A549 treated with RU486 at 1 μM for 4 hours (cell line): ENCODE measurements at places on chromosomes 12 and 14. TPM values are rescaled to one million over a fixed set of nuclear protein-coding genes. Genes with fewer than 3 reads are reported as not detected.

CFAP251 gene
- 0.85 to 1.7 TPM (median 0.95 TPM) in 5 replicates for total RNA-seq

TTC6 gene
- total RNA-seq, result 0.11 to 0.54 TPM (median 0.44 TPM) in 5 replicates

ANKS1B gene
- 0.13 to 0.73 TPM (median 0.46 TPM) in 5 replicates for total RNA-seq

RIMBP2 gene
- 0.06 TPM in 1 of 5 replicates, not detected in the others for total RNA-seq

NAP1L1 gene
- 478 to 690 TPM (median 662 TPM) in 5 replicates for total RNA-seq

CCDC38 gene
- total RNA-seq, result 0.07 to 0.13 TPM (median 0.12 TPM) in 3 of 5 replicates, not detected in the others

FOXN4 gene
- total RNA-seq, result not detected in 5 replicates

FSCB gene
- total RNA-seq, result not detected in 5 replicates

BDKRB2 gene
- 2.1 to 3.6 TPM (median 3.2 TPM) in 5 replicates for total RNA-seq

WSCD2 gene
- total RNA-seq, result not detected in 5 replicates

CNTN1 gene
- total RNA-seq, result 44.4 to 61.2 TPM (median 56.7 TPM) in 5 replicates

YLPM1 gene
- 34.0 to 48.2 TPM (median 41.1 TPM) in 5 replicates for total RNA-seq

INSM2 gene
- 0.05 to 0.08 TPM in 2 of 5 replicates, not detected in the others for total RNA-seq

TAS2R31 gene
- 0.14 to 0.33 TPM (median 0.18 TPM) in 4 of 5 replicates, not detected in the other for total RNA-seq

CLEC6A gene
- not detected in 5 replicates for total RNA-seq

PRKAB1 gene
- total RNA-seq, result 33.1 to 35.6 TPM (median 33.9 TPM) in 5 replicates

ACRBP gene
- total RNA-seq, result 0.21 to 0.39 TPM (median 0.30 TPM) in 4 of 5 replicates, not detected in the other

TAS2R30 gene
- not detected in 5 replicates for total RNA-seq

GAS2L3 gene
- total RNA-seq, result 3.7 to 10.3 TPM (median 9.8 TPM) in 5 replicates

NUMB gene
- total RNA-seq, result 33.4 to 41.9 TPM (median 37.6 TPM) in 5 replicates

CHST11 gene
- total RNA-seq, result 25.1 to 40.1 TPM (median 33.7 TPM) in 5 replicates

OR6C2 gene
- total RNA-seq, result not detected in 5 replicates

LIN52 gene
- 3.4 to 5.9 TPM (median 4.9 TPM) in 5 replicates for total RNA-seq

PFDN5 gene
- 469 to 596 TPM (median 550 TPM) in 5 replicates for total RNA-seq

FZD10 gene
- not detected in 5 replicates for total RNA-seq

JDP2 gene
- 17.2 to 28.4 TPM (median 27.7 TPM) in 5 replicates for total RNA-seq
